ENCODE measurements at places on chromosomes 11 and 22.

- DNase-seq, result no peak
These were observed 18.8 kb upstream of the USP47 start for GRCh38 chr11:11822946-11823345.

- DNase-seq, result no peak
These were observed 49.7 kb upstream of the VPREB1 start for GRCh38 chr22:22194931-22195264.

DNA sequence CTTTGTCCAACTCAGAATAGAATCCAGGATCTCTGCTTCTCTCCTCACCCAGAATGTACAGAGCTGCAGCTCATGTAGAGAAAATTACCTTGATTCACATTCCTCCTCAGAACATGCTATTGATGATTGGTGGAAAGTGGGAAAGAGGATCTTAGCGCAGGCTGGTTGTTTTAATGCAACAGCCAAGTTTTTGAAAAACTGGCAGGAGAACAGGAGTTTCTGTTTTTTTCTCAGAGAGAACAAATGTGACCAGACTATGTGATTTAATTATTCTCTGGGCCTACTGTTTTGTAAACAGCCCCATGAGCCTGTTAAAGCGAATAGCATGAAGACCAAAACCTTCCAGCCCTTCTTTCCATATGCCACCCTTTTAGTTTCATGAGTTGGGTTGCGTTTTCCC is 19.1 kb upstream of the IL18BP start:
- DNase-seq, result no peak

GRCh38 chr11:57150454-57150917 is 31.3 kb upstream of the LRRC55 start:
- DNase-seq, result no peak

GRCh38 chr11:57320067-57320718 is 4.6 kb downstream of the TNKS1BP1 start:
- no peak for DNase-seq

DNA sequence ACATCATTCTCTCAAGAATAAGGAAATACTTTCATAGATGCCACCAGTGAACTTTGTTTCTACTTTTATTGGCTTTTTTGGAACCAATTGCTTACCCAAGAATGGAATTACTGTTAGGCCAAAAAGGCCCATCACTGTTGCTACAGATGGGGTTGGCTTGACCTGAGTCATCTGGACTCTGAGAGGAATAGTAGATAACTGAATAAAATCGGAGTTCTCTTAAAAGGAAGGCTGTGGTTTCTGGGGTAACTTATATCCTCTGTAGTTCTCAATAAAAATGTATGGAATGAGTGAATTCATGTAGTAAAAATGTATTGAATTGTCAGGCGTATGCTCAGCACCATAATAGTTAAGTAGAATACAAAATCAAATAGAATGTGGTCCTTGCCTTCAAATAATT is 56.6 kb downstream of the ARHGEF12 start:
- DNase-seq, result no peak
